ENCODE measurements at places on chromosomes 7 and 10.

DNA sequence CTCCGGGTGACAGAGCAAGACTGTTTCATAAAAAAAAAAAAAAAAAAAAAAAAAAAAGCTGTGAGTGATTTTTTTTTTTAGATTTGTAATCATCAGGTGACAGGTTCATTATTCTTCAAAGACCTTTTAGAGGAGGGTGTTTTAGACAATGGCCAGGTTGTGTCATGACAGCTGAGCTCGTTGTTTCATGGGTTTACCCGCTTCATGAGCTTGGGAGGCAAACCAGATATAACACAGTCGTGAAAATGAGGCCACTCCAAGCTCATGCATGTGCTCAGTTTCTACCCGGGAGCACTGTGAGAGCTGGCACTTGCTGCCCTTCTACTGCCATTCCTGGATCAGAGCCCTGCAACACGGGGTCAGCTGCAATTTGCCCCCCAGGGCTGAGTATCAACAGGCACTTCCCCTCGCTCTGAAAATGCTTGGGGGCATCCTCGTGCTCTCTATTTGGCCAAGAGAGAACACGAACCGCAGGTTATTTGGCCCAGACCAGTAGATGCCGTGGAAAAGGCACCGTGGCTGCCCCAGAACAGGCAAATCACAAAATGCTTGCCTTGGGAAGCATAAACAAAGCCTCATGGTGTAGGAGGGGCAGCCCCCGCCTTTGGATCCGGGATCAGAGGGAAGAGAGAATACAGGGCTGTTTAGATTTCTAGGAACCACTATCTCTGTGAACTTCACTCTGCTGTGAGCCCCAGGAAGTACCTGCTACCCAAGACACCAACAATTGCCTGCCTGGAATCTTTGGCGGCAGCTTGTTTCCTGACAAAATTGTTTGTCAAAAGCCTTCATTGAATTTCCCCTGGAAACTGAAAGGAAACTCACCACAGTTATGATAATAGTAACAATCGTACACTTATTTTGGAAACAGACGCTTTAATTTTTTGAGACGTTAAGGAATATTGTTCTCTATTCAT is 371.0 kb downstream of the FRMD4A start:
- no peak for DNase-seq

DNA sequence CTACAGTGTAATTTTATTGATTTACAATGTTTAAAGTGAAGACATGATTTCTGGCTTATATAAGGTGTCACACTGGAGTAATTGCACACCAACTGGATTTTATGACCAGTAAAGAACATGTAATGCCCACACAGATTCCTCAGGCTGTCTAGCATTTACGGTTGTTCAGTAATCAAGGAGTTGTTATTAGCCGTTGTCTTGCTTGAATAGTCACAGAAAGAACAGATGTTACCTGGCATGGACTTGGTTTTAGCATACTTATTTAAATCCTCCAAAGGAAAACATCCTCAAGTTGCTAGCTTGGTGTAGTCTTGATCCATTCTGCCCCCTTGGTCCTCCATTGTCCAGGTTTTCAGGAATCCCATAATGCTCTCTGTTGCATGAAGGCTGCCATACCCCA is 65.8 kb downstream of the POU6F2 start:
- DNase-seq: no peak

- DNase-seq: peak; percentile 41
These were observed 41.0 kb downstream of the STRA8 start for GRCh38 chr7:135274495-135275268.

GRCh38 chr10:116926426-116926825 is 77.1 kb downstream of the ENO4 start:
- DNase-seq: no peak

DNA sequence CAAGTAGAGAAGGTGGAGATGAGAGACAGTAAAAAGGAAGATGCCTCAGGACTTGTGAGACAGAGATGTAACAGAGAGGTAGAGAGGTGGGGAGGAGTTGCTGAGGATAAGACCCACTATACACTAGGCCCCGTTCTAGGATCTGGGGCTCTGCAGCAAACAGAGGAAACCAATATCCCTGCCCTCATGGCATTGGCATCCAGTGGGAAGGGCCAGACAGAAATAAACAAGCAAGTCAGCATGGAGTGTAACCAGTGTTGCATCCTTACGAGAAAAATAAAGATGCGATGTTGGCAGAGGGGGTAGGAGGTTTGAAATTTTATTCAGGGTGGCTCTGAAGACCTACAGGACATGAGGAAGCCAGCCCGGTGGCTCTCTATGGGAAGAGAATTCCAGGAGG is 22.0 kb upstream of the EEPD1 start:
- DNase-seq: no peak

- DNase-seq: no peak
These were observed 33.0 kb downstream of the EN2 start for GRCh38 chr7:155490697-155491628.

DNA sequence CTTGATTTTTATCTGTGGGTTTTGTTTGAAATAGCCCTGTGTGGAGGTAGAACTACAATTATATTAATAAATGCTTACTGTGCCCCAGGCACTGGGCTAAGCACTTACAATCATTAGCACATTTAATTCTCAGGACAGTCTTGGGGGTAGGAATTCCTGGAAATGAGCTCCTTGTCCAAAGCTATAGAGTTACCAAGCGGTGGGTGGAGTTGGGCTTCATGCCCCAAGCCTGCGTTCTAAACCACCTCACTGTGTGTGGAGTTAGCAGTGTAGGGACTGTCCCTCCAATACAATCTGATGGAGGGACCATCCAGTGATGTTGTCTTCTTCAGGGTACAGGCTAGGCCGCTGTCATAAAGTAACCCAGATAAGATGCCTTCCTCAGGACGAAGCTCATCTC is 49.7 kb downstream of the PALD1 start:
- DNase-seq: no peak

- no peak for DNase-seq
These were observed 3.4 kb downstream of the LRRC27 start for GRCh38 chr10:132335189-132336063.

- no peak for DNase-seq
These were observed 101.8 kb downstream of the CHN2 start for GRCh38 chr7:29296421-29296820.

DNA sequence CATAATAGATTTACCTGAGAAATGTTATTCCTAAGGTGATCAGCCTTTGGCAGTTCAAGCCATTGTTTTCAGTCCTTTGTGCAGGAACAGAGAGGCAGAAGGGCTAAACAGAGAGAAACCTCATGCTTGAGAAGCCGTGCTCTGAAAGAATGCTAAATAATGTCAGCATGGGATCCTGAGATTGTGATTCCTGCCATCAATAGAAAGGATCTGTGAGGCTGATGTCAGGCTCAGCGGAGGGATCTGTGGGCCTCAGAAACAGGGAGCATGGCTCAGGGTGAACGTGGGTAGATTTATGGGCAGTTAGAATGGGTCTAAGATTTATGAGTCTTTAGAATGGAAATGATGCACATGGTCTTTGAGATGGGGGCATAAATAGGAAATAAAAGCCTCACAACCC is 439.2 kb upstream of the IGFBP3 start:
- DNase-seq: no peak

DNA sequence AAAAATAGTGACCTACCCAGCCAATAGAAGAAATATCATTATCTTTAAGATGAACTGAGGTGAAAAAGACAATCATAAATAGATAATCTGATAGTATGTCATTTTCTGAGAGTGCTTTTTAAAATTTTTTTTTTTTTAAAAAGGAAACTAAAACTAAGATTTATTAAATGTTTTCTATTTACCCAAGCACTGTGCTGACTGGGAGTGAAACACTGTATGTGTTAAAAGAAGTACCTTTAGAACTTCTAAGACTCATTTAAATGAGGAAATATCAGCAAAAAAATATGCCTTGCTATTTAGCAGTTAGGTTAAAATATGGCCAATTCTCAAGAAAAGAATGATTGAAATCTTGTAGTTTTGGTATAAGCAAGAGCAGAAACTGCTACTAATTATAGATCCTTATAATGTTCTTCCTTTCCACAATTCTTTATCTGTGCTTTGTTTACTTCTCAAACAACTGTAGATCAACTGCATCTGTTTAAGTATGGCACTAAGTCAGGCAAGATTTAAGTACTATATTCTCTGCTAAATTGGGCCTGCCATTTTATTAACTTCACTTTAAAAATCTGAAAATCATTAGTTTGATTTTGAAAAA is 39.5 kb upstream of the WNT2 start:
- no peak for DNase-seq

DNA sequence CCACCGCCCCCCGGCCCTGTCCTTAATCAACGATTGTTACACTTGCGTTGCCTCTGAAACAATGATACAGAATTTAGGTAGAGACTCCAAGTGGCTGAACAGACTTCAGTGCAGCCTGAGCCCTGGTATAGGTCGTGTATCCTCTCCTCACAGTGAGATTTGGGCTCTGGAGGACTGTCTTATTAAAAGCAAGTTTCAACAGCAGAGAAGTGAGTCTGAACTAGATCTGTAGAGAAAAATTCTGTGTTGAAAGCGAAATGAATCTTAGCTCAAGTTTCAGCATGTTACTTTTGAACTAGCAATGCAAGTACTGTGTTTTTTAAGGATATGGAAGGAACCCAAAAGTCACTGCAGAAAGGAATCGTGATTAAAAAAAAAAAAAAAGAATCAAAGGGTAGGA is 103.1 kb downstream of the HOXA1 start:
- DNase-seq: no peak

GRCh38 chr10:62171791-62172190 is 96.9 kb downstream of the RTKN2 start:
- DNase-seq: no peak

DNA sequence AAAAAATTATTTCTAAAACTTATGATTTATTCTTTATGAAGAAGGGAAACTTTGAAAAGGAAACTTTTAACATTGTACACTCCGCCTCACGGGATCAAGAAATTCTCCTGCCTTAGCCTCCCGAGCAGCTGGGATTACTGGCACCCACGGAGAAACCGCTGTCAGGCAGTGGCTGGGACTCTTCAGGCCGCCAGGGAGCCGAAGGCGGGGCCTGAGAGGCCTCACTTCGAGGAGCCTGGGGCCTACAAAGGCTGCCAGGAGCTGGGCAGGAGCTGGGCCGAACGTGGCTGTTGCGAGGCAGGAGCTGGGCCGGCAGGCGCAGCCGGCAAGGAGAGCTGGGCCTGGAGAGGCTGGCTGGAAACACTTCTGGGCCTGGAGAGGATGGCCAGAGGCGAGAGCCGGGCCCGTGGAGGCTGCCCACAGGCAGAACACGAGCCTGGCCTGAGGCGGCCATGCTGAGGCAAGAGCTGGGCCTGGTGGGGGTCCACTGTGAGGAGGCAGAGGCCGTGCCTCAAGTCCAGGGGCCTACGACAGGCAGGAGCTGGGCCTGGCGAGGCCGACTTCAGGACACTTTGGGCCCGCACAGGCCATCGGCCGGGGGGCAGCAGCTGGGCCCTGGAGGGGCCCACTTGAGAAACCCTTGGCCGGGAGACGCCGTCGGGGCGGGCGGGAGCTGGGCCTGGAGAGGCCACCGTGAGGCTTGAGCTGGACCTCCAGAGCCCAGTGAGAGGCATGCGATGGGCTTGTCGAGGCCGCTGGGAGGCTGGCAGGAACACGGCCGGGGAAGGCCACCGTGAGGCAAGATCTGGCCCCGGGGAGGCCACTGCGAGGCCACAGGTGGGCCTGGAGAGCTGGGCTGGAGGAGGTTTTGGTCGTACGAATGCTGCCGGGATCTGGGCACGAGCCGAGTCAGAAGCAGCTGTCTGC is 23.7 kb downstream of the MDH2 start:
- no peak for DNase-seq

DNA sequence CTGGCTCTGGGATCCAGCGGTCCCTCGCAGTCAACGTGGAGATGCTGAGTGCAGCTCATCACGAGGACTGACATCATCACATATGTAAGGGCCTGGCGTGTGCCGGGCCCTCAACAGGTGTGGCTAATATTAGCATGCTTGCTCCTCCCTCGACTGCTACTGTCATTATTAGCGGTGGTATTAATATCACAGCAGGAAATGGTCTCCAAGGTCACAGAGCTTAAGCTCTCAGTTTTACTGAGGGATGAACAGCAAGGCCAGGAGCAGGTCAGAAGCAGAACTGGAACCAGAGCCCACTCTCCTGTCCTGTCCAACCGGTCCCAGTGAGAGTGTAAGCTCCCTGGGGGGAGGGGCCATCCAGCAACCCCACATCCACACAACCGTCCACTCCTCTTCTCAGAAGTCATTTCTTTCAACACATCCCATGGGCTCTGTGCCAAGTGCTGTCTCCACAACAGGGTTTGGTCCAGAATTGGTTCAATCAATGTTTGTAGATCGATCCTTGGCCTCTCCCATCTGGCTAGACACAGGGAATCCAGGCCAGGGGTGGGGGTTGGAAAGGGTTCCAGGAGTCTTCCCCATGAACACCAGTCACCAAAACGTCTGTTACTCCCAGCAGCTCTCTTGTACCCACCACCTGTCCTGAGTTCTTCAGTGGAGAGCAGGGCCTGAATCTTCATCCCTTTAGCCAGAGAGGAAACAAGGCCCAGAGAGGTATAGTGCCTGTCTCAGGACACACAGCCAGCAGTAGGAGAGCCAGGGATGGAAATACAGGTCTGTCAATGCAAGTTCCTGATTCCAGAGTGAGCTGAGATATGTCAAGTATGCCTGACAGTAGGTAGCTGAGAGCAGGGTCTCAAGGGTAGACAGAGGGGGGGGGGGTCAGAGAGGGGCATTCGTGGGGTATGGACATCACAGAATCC is 45.3 kb upstream of the ZMIZ1 start:
- no peak for DNase-seq

DNA sequence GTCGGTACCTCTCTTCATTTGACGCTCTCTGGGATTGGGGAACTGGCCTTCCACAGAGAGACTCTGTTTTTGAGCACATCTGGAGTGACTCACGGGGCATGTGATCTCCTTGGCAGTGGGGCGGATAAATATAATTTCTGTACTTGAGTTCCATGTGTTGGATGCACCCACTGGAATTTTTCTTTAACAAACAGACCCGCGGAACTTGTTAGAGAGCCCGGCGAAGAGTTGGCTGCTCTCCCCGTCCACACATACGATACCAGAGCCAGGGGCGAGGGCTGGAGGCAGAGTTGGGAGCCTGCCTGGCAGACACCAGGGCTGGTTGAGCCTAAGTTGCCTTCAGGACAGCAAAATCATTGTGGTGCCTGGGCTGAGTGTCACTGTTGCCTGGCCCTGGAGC is at the start of gene FAM180A:
TSS of gene FAM180A (minus strand) at position 44 of the 400 bp plus-strand sequence. CDS start 233 bp downstream, outside the sequence.
- no peak for DNase-seq

GRCh38 chr7:121561717-121562116 is 165.6 kb upstream of the FAM3C start:
- no peak for DNase-seq

All from stimulated activated CD8-positive, alpha-beta memory T cell treated with anti-CD3 and anti-CD28 coated beads, Interleukin-4, amount 100 ng/mL, for 1 hour (primary cell).